Activated CD4-positive, alpha-beta T cell treated with anti-CD3 and anti-CD28 coated beads for 36 hours (primary cell): ENCODE measurements at places on chromosomes 1 and 21. TPM values are rescaled to one million over a fixed set of nuclear protein-coding genes. Genes with fewer than 3 reads are reported as not detected.

KRTAP21-2 gene
- not detected for total RNA-seq

CYP4X1 gene
- total RNA-seq, result not detected

DNA sequence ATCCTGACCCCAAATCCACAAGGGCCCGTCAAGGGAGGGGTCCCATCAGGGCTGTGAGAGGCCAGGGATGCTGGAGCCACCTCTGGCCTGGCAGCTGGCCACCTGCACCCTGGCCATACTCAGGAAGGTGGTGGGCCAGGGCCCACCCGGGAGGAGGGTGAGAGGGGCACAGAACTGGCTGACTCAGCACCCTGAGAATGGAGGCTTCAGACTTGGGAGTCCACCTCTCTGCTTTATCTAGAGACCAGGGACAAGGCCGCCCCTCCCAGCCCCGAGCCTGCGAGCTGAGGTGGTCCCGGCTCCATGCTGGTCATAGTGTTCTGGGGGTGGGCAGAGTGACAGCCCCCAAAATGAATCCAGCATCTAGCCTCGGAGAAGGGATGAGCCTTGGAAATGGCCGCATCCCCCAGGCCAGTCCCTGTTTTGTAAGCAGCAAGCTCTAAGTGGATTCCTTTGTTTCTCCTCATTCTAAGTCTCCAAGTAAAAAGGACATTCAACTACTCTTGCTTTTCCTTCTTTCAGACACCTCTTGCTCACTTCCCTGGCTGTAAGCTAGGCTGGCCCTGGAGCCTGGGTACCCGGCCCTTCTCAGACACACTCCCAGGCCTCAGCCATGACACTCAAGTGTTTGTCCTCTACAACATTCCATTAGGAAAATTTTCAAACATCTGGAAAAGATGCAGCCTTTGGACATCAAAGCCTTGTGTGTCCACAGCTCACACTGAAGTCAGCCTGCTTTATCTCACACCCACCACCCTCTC lies 12.3 kb downstream of the WNT3A start:
- no peak for DNase-seq

DNA sequence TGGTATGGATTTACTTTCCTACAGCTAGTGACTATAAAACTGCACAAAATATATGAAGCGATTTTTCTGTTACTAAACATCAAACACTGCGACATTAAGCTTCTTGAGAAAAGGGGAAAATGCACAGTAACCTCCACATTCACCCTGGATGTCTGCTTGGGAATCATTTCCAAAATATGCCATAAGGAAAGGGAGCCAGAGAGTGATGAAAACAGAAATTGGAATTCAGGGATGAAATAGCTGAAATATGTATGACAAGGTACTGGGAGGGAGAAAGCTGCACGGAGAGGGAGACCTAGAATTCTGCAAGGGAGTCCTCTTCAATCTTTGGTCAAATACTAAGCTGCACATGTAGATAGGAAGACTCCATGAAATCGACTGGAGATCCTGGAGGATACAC lies 31.6 kb upstream of the RAB3GAP2 start:
- DNase-seq, result no peak

GRCh38 chr1:60848583-60849188 lies 233.7 kb upstream of the NFIA start:
- no peak for DNase-seq

- DNase-seq, result no peak
Measured at GRCh38 chr1:201069636-201070035, 42.6 kb downstream of the CACNA1S start.
